Astrocyte of the hippocampus (primary cell): ENCODE measurements at places on chromosomes 6 and 20.

- peak; percentile 48 for DNase-seq
These were observed 761 bp upstream of the NR2E1 start for GRCh38 chr6:108164815-108165706.

- no peak for DNase-seq
These were observed 2.1 kb downstream of the NFYA start for GRCh38 chr6:41074692-41075436.

DNA sequence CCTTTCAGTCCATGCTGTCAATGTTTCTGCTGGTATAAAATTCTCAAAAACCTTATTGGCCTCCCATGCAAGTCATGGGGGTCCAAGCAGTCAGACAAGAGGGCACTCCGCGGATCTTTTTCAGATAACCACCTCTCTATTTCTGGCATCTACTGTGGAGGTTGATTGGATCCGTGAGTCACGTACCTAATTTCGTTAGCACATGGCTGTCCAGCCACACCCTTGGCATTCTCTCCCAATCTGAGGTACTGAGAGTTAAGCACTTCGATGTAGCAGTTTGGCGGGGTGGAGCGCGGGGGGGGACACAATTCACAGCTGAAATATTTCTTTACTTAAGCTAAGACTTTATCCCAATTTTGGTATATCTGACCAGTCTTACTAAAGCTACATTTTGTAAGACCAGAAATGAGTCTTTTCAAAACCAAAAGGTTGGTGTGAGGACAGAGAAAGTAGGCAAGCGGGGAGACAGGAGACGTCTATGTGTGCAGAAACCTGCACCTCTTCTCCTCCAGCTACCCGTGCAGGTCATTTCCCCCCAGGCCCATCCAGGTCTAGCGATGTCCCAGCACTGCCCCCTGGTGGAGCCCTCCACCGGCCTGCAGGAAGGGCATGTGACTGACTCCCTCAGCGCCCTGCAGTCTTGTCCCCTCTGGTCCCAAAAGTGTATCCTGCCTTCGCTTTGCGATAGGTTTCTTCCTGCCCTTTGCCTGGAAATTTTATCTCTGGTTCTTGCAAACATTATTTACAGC, 113.1 kb downstream of the ADAT2 start:
- DNase-seq = no peak

DNA sequence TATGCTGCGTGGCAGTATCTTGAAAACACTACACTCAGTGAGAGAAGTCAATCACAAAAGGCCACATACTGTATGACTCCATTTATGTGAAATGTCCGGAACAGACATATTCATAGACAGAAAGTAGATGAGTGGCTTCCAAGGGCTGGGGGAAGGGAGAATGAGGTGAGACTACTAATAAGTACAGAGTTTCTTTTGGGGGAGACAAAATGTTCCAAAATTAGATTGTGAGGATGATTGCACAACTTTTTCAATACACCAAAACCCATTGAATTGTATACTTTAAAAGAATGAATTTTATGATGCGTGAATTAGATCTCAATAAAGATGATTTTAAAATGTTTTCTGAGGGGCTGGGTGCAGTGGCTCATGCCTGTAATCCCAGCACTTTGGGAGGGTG, 9.2 kb upstream of the SPO11 start:
- no peak for DNase-seq

GRCh38 chr6:193180-193579, 99.1 kb upstream of the DUSP22 start:
- no peak for DNase-seq

GRCh38 chr6:6616656-6617055, 28.1 kb downstream of the LY86 start:
- DNase-seq = no peak

- no peak for DNase-seq
These were observed 195.4 kb downstream of the CDC5L start for GRCh38 chr6:44582930-44583329.

DNA sequence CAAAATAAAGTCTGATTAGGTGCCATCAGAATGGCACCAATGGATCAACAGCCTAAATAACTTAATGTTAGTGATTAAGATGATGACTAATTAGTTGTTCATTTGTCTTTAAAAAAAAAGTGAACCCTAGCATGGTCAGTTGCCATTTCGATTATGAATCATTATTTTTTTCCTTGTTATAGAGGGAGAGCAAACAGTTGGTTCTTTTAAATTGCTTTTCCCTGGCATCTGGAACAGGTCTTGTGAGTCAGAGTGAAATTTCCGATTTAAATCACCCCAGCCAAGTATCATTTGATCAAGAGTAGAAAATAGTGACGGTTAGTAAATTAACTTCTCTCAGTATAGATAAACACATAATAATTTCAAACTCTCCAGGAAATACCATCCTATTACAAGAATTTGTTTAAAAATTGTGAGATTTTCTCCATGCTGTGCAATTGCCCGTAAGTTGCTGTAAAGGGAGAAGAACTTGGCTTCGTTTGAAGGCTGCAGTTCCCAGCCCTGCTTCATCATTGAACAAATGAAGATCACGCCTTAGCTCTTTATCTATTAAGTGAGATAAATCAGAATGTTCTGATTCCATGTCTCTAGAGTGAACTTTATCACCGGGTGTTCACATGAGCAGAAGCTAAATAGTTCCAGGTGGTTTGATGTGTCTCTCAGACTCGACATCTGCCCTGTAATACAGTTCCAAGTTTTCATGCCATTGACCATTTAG, 741.3 kb downstream of the DOK5 start:
- DNase-seq = peak; percentile 2

- DNase-seq = peak; percentile 6
These were observed 301.8 kb upstream of the AGPAT4 start for GRCh38 chr6:161575523-161576254.

DNA sequence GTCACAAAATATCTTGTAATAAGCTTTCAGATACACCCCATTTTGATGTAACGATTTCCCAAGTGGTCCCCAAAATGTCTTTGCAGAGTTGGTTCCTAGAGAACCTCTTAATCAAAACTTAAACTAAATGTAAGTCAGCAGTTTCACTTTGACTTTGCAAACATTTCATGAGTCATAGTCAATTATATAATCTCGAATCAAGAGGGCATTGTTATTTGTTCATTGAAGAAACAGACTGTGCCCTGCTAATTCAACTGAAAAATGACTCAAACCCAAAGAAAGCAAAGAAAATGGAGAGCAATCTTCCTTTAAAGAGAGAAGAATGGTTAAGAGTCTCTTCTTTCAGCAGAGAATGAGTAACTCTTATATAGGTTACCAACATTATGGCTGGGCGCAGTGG, 58.3 kb downstream of the IPCEF1 start:
- peak; percentile 65 for DNase-seq

DNA sequence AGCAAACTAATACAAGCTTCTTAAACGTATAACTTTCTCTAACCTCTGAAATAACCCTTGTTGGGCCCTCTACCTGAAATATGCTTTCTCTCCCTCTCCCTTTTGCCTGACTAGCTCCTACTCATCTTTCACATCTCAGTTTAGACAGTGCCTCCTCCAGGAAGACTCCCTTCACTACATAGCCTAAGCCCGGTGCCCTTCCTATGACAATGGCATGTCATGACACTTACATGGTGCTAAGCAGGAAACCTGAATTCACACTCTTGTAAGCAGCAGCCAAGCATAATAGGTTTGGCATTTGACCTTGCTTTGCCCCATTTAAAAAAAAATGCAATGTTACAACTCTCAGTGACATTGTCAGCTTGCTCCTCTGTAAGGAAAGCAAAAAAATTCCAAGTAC, 33.1 kb upstream of the FBXL4 start:
- DNase-seq = no peak

- DNase-seq = peak; percentile 71
These were observed 8.3 kb upstream of the TTPAL start for GRCh38 chr20:44467289-44467883.

DNA sequence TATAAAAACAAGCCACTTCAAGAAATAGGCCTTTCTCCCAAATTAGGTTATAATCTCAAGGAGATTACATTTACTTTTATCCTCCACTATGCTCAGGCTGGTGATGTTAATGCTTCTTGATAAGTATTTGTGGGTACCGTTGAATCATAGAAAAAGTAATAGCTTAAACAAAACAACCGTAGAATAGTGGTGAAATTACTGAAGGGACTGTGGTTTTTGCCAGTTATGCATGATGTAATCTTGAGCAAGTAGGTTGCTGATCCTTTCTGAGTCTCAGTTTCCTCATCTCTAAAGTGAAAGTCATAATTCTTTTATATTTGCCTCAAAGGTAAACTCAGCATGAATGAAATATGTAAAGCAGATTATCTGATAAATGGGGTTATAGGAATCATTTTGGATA, 187.3 kb upstream of the JAG1 start:
- DNase-seq = peak; percentile 70

DNA sequence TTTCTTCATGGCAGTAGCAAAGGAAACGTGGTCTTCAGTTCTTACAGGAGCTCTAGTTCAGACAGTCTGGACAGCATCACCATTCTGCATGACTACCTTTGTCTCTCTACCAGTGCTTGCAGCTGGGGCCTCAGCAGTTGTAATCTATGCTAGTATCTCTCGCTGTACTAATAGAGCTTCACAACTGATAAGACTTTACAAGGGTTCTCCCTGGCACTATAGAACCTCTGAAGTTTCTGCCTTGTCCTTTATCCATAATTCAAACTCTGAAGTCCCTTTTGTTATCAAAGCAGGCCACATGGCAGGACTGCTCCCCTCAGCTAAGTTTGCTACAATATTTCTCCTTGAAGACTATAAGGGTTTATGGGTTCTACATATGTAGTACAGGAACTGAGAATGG, 842.1 kb upstream of the ADGRB3 start:
- DNase-seq = no peak

GRCh38 chr6:29933955-29934354, 8.4 kb upstream of the HLA-A start:
- no peak for DNase-seq

GRCh38 chr6:118567974-118568373, 19.9 kb downstream of the PLN start:
- no peak for DNase-seq

GRCh38 chr6:135572051-135572450, 74.5 kb upstream of the AHI1 start:
- DNase-seq = no peak

GRCh38 chr6:41162687-41163418, at the start of gene TREM2:
TREM2 (minus strand) TSS chr6:41163116; CDS start chr6:41163082, 34 bp downstream.
- no peak for DNase-seq

- no peak for DNase-seq
These were observed 2.2 kb upstream of the VEGFA start for GRCh38 chr6:43767553-43768505.

GRCh38 chr20:34575271-34575670, 16.8 kb downstream of the MAP1LC3A start:
- no peak for DNase-seq

- DNase-seq = no peak
These were observed 45.4 kb downstream of the SLC24A3 start for GRCh38 chr20:19257865-19258264.

DNA sequence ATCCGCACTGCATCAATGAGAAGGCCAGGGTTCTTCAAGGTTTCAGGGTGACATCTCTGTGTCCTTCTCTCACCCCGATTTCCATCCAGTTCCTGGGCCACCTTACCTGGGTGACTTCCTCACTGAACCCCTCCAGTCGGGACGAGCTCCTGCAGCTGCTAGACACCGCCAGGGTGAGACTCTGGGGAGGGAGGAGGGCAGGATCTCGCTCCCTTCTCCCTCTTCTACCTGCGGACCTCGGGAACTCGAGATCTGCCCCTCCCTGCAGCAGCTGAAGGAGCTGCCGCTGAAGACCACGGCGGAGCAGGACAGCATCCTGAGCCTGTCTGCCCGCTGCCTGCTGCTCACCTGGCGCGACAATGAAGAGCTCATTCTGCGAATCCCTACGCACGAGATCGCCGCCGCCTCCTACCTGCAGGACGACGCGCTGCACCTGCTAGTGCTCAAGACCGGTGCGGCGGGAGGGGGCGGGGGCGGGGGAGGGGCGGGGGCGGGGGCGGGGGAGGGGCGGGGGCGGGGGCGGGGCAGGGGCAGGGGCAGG, 7.5 kb downstream of the CCM2L start:
- DNase-seq = no peak

- DNase-seq = peak; percentile 65
These were observed 26.2 kb downstream of the CCN2 start for GRCh38 chr6:131924881-131925474.

DNA sequence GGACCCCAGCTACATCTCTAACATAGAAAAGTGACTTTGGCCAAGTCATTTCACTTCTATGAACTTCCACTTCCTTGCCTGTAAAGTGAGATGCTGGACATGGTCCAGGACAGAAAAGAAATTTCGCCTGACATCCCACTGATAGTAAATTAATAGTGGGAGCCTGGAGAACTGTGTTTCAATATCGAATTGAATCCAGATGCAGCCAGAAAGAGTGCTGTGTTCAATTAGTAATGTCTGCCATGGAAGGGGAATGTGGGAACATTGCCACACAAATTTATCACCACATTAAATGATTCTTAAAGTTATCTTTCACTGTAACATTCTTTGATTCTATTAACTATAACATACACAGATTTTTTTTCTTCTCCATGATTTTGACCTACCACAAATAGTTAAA, 255.0 kb downstream of the HACE1 start:
- no peak for DNase-seq

DNA sequence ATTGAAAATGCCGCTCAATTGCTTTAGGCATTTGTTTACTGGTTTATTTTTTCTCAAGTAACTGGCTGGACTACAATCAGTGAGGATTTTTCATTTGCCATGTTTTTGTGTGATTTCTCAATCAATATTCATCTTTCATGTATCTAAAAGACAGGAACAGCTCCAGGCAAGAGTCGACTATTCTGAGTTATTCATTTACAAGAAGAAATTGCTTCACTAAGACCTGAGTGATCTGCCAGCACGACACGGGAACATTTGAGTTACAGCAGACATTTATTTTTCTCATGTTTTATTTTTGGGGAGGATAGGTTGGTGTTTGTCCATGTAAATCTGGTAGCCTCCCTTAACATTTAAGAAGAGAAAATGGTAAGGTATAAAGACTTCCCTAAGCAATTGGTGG, 124.1 kb downstream of the CBLN4 start:
- DNase-seq = no peak

DNA sequence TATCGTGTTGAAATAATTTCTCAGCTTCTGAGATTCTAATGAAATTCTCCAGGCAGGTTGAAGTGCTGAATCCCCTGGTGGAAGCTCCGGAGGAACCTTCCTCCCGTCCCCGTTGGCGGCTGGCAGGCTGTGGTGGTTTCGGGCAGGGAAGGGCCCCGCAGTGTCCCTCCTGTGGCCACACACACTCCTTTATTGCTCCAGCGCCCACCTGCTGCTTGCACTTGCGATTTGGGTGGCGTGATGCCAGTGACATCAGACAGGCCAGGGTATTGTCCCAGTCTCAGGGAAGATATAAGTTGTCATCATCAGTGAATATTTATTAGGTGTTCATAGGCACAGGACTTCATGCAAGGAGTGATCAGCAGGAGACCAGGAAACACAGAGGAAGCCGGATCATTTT, 530.4 kb downstream of the QKI start:
- peak; percentile 44 for DNase-seq

GRCh38 chr6:170147056-170147787, 143.7 kb downstream of the DLL1 start:
- DNase-seq = no peak

DNA sequence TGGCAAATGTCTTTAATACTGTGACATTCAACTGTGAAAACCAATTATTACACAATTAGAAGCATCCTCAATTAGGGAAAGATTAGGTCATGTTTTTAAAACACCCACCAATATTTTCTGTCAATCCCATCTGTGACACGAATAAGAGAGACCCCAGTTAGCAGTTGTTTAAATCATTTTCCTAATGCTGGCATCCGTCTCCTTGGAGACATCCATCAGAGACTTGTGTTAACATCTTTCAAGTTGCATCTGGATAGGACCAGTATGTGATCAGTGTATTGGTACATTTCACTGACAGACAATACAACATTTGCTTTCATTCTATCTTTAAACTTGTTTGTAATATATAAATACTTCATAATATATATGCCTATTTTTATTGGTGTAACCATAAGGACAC, 420.7 kb upstream of the RNF217 start:
- DNase-seq = no peak
